ENCODE measurements at places on chromosomes 1 and 21. TPM values are rescaled to one million over a fixed set of nuclear protein-coding genes. Genes with fewer than 3 reads are reported as not detected.
A peak's percentile ranks its signal among the peaks of the same experiment; 100 is the strongest.

The BCAR3 gene
- total RNA-seq: 12.8 TPM

The VWA1 gene
- total RNA-seq: 56.9 TPM

- DNase-seq: no peak
These were observed 95.5 kb upstream of the TPTE start for GRCh38 chr21:10425856-10426255.

DNA sequence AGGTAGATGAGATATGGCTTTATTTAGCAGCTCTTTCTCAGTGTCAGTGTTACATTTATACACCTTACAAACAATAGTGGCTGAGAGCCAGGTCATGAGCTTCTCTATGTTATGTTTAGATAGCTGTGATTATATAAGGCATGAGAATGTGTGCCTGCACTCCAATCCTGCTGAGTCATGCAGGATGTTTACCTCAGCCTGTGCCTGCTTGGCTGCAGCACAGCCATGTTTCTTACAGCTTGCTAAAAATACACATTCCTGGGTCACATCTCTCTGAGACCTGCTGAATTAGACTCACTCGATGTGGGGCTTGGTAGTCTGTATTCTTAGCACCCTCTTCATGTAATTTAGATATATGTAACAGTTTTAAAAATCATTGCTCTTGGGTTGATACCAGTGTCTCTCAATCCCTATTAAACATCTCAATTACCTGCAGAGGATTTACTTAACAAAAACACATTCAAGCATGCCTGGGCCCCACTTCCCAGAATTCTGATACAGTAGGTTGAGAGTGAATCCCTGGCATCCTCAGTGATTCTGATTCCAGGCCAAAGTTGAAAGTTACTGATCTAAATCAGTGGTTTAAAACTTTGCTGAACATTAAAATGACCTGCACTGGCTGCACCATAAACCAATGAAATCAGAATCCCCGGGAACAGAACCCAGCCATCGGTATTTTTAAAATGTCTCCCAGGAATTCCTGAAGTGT, 107.5 kb downstream of the GDAP2 start:
- no peak for DNase-seq

DNA sequence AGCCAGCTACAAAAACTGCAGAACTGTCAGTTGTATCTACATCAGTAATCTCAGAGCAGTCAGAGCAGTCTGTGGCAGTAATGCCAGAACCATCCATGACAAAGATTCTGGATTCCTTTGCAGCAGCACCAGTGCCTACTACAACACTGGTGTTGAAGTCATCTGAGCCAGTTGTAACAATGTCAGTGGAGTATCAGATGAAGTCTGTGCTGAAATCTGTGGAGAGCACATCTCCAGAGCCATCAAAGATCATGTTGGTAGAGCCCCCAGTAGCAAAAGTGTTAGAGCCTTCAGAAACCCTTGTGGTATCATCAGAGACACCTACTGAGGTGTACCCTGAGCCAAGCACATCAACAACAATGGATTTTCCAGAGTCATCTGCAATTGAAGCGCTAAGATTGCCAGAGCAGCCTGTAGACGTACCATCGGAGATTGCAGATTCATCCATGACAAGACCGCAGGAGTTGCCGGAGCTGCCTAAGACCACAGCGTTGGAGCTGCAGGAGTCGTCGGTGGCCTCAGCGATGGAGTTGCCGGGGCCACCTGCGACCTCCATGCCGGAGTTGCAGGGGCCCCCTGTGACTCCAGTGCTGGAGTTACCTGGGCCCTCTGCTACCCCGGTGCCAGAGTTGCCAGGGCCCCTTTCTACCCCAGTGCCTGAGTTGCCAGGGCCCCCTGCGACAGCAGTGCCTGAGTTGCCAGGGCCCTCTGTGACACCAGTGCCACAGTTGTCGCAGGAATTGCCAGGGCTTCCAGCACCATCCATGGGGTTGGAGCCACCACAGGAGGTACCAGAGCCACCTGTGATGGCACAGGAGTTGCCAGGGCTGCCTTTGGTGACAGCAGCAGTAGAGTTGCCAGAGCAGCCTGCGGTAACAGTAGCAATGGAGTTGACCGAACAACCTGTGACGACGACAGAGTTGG, 7.3 kb downstream of the SON start:
- DNase-seq: no peak

The GPR37L1 gene
- total RNA-seq: not detected

- DNase-seq: no peak
These were observed 60.6 kb upstream of the CD1D start for GRCh38 chr1:158119976-158120653.

GRCh38 chr21:26041431-26042180, 129.0 kb downstream of the APP start:
- DNase-seq: no peak

- no peak for DNase-seq
These were observed 12.6 kb downstream of the MEGF6 start for GRCh38 chr1:3598522-3599285.

DNA sequence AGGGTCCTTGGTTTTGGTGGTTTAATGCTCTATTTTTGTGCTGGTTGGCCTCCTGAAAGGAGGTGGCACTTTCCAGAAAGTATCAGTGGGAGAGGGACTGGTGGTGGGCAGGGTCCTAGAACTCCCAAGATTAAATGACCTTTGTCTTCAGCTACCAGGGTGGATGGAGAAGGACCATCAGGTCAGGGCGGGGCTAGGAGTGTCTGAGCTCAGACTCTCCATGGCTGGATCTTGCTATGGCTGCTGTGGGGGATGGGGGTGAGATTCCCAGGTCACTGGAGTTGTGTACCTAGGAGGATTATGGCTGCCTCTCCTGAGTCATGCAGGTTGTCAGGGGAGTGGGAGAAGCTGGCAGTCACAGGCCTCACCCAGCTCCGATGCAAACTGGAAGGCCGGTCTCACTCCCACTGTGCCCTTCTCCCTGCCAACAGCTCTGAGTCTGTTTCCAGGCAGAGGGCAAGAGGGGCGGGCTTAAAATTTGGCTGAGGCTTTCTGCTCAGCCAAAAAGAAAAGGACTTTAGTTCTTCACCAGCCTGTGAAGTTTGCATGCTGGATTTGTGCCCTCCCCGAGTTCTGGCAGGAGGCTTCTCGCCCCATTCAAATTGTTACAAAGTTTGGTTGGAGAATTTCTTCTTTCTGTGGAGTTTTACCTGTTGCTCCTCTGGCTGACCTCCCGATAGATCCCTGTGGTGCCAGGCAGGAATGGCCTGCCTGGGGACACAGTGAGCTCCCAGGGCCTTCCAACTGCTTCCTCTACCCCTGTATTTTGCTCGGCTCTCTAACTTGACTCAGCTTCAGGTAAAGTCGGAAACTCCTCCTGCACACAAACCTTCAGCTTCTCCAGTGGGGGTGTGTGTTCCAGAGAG, 13.1 kb upstream of the KYAT3 start:
- no peak for DNase-seq

GRCh38 chr21:44982558-44983250, 42.9 kb downstream of the SLX9 start:
- DNase-seq: peak; percentile 36

DNA sequence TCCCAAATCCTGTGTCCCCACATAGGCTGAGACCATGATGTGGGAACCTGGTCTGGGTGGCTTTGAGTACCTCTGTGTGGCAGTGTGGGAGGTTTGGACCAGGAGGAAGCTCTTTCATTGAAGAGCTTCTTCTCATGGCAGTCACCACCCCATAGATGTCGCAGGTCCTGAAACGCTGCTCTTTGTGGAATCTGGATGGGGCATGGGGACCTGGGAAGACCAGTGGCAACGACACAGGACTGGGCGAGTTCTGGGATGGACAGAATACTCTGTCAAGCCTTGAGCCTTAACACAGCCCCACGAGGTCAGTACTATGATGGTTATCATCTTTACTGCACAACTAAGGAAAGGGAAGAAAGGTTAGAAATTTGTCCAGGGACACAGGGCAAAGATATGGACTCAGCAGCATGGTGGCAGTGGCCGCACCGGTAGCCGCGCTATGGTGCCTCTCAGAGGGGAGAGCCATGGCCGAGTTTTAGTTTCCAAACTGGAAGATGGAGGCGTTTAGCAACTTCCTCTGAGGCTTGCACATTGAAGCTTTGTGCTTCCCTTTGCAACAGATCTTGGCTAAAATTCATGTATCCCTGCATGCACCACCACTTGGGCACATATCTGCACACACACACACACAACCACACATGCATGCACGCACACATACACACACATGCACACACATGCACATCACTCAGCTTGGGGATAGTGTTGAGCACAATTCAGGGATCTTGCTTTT, 117.7 kb upstream of the C1orf174 start:
- DNase-seq: no peak

DNA sequence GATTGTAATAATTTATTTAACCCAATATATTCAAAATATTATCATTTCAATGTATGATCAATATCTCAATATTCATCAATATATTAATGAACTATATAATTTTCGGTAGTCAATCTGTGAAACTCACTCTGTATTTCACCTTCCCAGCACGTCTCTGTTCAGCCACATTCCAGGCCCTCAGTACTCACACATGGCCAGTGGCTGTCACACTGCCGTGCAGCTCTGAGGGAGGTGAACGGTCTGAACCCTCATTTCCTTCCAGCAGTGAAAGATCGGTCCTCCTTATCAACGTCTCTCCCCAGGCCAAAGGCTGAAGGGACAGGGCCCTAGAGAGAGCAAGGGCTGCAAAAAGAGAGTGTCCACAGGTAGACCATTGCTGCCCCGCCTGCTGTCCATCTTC, 39.5 kb upstream of the ZNF124 start:
- DNase-seq: no peak

- DNase-seq: no peak
These were observed 72.2 kb downstream of the MRPL37 start for GRCh38 chr1:54272134-54272533.

DNA sequence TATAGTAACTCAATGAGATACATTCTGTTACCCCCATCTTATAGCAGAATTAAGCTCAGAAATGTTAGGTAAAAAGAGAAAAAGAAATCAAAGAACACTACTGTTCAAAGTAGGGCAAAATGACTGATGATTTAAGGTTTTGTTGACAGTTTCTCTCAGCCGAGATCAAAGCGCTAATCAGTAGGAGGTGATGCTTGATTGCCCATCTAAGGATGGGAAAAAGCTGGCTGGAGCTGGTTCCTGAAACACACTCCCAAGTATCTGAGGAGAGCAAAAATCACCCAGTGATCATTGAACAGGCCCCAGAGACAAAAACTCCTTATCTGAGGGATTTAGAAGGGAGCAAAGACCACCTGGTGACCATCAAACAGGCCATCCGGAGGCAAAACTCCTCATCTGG, 64.5 kb upstream of the CSF1 start:
- no peak for DNase-seq

GRCh38 chr1:115338457-115338820, 390 bp upstream of the NGF start:
- peak; percentile 46 for DNase-seq

The PCBP3 gene
- 72.7 TPM for total RNA-seq

DNA sequence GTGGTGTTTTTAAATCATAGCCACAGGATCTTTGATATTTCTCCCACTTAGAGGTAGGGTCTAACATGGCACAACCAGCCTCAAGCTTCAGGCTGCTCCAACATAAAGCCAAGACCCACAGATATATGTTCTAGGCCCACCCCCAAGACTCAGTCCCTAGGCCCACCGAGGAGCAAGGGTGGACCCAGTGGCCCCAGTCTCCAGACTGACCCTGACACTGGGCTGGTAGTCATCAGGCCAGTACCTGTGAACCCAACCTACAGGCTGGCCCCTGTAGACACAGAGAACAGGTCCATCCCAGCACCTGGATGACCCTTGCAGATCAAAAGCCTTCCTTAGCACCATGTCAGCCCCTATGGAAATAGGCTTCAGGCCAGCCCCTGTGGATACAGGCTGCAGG, 60.5 kb downstream of the NEGR1 start:
- no peak for DNase-seq

The OR2L3 gene
- total RNA-seq: 0.15 TPM

GRCh38 chr1:119617751-119618691, 30.0 kb downstream of the ZNF697 start:
- no peak for DNase-seq

The ATP1A2 gene
- total RNA-seq: not detected

The NBPF4 gene
- total RNA-seq: not detected

DNA sequence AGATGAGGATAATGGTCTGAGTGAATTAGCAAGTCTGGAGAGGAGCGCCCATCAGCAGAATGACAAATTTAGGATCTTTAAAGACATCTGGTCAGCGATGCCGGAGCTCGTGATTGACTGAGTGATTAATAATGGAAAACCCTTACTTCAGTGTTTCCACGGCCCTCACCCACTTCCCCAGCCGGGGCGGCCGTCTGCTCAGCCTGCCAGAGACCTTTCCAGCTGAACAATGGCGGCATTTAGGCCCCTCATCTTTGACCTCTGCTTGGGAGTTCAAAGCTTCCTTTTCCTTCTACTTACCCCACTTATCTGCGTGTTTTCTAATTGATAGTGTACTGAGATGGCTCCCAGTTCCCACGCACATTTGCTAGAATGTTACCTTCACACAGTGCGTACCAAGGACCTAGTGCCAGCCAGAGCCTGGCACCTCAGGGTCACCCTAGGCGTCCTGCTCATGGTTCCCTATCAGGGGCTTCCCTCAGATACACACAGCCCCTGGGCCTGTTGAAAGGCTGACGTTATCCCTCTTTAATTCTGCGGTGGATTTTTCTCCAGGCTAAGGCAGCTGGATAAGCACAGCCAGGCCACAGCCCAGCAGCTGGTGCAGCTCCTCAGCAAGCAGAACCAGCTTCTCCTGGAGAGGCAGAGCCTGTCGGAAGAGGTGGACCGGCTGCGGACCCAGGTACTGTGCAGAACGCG, 232.8 kb downstream of the SDCCAG8 start:
- DNase-seq: no peak

The RCSD1 gene
- not detected for total RNA-seq

- DNase-seq: no peak
These were observed 369.6 kb upstream of the USP24 start for GRCh38 chr1:55584526-55585401.

GRCh38 chr21:45617021-45617921, 26.3 kb upstream of the PCBP3 start:
- no peak for DNase-seq

- no peak for DNase-seq
These were observed 24.5 kb upstream of the TSPAN2 start for GRCh38 chr1:115113766-115114165.

The PIK3R3 gene
- total RNA-seq: 156 TPM

The NPHS2 gene
- not detected for total RNA-seq

GRCh38 chr1:154614247-154614646, 6.3 kb upstream of the ADAR start:
- DNase-seq: no peak

The HSPB7 gene
- not detected for total RNA-seq

GRCh38 chr21:17829472-17829871, 10.3 kb upstream of the C21orf91 start:
- no peak for DNase-seq

- no peak for DNase-seq
These were observed 51.2 kb downstream of the DIP2A start for GRCh38 chr21:46509741-46510502.

Measured in glutamatergic neuron (in vitro differentiated cells).